Activated effector memory CD4-positive, alpha-beta T cell treated with anti-CD3 and anti-CD28 coated beads, Interleukin-2, amount 50 U/mL, for 16 hours (primary cell): ENCODE measurements at places on chromosomes 3 and 15.

DNA sequence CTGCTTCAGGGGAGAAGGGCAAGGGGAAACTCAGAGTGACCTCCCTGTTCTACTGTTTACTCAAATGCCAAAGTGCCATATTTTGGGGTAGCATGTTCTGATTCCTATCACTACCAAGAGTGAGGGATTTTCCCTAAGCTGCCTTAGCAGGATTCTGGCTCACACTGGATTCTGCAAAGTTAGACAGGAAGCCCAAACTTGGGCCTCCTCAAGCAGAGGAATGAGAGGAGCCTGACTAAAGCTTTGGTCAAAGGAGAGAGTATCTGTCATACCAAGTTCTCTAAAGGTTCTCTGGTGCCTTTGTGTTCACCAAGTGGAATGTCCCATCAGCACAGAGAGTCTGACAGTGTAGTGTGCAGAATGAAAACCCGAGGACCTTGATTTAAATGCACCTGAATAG is 8.8 kb upstream of the RARB start:
- no peak for DNase-seq

DNA sequence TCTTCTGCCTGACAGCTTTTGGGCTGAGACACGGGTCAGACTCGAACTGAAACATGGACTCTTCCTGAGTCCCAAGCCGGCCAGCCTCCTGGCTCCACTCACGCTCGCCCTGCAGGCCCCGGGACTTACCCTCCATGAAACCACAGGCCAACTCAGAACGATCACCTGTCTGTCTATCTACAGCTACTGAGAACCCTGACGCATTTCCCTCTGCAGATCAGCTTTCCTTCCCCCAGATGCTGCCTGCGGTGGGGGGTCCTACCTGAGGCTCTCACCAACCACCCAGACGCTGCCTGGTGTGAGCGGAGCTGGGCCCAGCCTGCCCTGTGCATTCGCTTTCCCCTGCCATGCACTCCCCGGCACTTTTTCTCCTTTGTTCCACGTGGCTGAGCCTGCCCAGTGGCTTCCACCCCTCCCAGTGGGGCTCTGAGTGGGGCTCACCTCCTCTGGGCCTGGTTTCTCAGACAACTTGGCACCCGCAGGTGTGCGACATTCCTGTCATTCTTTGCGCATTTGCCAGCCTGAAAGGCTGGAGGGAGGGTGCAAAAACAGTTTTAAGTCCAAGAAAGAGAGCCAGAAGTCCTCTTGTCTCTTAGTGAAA is 60.2 kb downstream of the PLXNA1 start:
- DNase-seq = peak; percentile 33

DNA sequence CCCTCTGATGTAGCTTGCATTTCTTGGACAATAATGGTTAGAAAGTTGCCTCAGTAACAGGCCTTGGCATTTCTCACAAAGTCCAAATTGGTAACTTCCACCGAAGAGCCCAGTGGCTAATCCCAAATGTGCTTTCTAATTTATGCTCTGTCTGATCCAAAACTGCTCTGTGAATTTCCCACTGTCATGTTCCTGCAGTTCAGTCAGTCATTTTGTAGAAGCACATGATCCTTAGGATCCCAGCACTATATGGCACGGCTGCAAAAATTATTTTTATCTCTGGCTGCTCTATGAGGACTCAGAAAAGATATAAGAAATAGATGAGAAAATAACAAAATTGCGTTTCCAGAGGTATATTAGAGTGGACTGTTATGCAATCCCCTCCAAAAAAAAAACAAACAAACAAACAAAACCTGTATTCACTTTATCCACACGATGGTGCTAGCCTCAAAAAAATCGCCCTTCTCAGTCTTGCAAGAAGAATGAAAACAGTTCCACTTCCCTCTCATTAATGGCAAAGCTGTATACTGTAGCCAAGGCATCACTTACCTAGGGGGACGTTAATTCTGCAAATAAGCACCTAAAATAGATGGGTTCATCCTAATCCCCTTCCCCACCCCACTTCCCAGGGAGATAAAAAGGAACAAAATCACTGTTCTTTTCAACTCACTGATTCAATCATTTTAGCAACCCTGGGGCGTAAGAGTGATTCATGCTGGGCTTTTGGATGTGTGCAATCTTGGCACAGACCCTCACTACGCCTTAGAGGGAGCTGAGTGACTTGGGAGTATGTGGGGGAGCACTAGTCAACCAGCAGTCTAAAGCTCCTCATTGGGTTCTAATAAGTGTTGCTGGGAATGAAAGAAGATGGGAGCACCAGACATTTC is 61.3 kb downstream of the TMCO5A start:
- DNase-seq = no peak

GRCh38 chr3:116963802-116964201 is 254.2 kb downstream of the TUSC7 start:
- DNase-seq = no peak

DNA sequence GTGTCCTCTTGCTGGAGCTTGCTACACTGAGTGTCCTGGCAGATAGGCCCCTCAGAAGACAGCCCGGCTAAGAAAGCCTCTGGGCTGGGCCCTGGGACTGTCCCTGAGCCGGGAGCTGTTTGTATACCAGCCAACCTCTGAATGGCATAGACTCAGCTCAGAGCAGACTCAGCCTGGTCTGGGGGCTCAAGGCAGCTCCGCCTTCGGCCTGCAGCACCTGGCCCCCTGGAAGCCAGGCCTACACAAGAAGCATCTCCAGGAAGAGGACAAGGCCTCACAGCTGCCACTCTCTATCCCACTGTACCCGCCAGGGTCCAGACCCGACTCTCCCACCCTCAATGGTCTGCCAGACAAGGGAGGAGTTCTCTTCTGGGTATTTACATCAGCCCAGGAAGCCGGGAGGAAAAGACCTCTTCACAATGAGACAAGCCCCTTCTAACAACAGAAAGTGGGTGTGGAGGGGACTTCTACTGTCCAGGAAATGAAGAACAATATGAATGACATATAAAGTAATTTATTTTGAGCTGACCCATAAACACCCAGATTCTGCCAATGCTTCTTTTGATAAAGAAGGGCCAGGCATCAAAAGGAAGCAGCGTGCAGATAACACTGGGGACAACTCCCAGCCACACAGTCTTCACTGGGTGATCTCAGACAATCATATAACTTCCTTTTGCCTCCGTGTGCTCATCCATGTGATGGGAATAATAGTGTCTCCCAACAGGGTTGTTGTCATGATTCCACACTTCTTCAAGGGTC is 110.2 kb downstream of the TPRA1 start:
- DNase-seq = peak; percentile 55

GRCh38 chr3:158672215-158673176 is at the start of gene LXN:
LXN (minus strand) TSS chr3:158672648; CDS start chr3:158672478, 170 bp downstream.
- DNase-seq = peak; percentile 92

GRCh38 chr15:81229586-81229985 is 32.9 kb downstream of the IL16 start:
- DNase-seq = no peak
